Astrocyte (in vitro differentiated cells and primary cell): ENCODE measurements at places on chromosomes 5 and 9.

DNA sequence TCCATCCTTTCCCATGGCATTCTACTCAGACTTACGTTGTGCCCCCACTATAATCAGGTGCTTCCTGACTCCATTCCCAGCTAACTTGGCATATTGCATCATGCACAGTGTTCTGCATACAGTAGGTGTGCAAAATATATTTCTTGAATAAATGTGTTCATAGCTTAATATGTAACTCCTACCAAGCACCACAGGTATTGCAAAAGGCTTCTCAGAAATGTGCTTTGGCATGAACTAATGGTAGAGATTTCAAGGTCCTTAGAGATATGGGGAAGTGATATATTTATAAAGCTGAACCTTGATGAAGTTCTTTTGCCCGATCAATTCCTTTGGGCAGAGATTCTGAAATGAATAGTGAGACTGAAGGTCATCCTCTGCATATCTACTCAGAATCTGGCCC lies 220.4 kb downstream of the KCTD16 start:
- DNase-seq = no peak

DNA sequence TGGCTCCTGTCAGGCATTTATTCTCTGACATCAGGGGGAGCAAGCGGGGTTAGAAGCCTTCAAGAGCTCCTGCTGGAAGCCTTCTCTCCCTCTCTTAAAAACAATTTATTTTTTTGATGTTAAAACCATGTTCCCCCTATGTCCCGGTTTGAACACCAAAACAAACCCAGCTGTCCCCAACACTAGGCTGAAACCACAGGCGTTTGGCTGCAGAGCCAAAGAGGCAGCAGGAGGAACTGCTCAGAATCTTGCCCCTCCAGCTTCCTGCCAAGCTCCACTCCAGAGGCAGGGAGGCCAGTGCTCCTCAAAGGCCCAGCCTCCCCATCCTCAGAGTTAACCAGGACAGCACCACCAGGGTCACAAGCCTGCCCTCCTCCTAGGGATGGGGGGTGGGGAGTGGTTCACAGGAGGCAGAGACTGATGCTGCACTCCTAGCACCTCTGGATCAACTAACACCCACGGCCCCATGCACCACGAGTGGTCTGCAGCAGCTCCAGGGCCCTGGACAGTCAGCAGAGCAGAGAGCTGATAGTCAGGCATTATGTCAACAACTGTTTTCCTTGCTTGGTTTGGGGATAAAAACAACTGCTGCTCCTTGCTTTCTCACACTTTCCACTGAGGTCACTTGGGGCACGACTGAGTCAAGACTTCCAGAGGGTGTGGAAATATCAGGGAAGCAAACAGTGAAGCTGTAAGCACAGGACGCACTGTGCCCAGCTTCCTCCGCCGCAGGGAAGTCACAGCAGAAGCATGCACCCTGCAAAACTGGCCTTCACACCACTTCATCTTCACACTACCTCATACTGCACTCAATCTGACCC lies 96.5 kb upstream of the ADRA1B start:
- no peak for DNase-seq

- no peak for DNase-seq
Measured at GRCh38 chr5:168608386-168608785, 29.2 kb upstream of the PANK3 start.

DNA sequence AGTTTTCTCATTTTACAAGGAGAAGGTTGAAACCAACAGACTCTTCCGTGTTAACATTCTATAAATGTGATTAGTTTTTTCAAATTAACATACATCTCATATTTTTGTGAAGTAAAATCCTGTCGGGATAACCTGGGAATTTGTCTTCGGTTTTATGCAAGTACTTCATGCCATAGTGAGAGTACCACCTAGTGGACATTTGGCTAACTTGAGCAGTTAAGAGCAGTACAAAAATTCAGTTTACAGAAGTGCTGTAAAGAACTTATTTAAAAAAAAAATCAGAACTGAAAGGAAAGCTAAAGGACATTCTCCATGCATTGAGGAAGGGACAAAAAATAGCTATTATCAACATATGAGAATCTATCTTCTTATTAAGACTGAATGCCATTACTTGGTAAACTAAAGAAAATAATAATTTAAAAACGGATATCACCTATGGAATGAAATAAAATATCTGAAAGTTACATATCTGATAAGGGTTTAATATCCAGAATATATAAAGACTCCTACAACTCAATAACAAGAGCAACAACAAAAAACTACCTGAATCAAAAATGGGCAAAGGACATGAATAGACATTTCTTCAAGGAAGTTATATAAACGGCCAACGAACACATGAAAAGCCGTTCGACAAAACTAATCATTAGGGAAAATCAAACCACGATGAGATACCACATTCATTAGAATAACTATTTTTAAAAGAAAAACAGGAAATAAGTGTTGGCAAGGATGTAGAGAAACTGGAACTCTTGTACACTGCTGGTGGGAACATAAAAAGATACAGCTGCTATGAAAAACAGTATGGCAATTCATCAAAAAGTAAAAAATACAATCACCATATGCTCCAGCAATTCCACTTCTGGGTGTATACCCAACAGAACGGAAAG lies 117.0 kb upstream of the GNA14 start:
- DNase-seq = peak; percentile 59

DNA sequence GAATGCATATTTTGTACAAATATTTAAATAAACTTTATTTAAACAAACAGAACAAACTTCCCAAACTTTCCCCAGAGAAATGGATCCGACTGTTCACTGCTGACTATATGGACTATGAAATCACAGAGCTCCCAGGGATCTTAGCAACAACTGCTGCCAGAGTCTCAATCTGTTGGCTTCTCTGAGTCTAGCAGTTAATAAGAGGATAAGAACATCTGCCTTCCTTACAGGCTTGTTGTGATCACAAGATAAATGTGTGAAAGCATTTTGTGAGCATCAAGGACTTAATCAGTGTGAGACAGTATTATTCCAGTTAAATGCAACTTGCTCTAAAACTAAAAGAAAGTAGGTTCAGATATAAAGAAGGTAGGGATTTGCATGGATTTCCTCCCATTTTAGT lies 31.4 kb upstream of the MYOT start:
- no peak for DNase-seq

GRCh38 chr9:71819115-71819739 lies 50.9 kb upstream of the CEMIP2 start:
- no peak for DNase-seq

- no peak for DNase-seq
Measured at GRCh38 chr5:142254431-142254830, 70.4 kb downstream of the SPRY4 start.

- no peak for DNase-seq
Measured at GRCh38 chr5:35988529-35988928, 2.7 kb downstream of the UGT3A1 start.

DNA sequence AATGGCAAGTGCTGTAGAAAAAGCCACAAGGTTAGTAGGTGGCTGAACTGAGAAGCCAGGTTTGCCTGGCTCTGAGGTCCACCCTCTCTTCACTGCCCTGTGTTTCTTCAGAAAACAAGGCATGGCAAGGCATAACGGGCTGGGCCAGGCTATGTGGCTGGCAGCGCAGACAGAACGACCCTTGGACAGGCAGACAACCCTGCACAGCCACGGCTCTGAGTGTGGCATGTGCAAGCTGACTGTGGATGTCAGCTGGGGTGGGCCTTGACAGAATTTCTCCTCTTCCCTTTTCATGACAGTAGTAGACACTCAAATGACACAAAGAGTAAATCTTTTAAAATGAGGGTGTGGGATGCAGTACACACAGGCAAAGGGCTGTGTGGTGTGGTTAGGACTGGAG lies 81.7 kb downstream of the MACROH2A1 start:
- no peak for DNase-seq

GRCh38 chr9:89523948-89524347 lies 26.0 kb upstream of the SEMA4D start:
- no peak for DNase-seq

- DNase-seq = no peak
Measured at GRCh38 chr5:74639807-74640449, 600 bp downstream of the ENC1 start.

DNA sequence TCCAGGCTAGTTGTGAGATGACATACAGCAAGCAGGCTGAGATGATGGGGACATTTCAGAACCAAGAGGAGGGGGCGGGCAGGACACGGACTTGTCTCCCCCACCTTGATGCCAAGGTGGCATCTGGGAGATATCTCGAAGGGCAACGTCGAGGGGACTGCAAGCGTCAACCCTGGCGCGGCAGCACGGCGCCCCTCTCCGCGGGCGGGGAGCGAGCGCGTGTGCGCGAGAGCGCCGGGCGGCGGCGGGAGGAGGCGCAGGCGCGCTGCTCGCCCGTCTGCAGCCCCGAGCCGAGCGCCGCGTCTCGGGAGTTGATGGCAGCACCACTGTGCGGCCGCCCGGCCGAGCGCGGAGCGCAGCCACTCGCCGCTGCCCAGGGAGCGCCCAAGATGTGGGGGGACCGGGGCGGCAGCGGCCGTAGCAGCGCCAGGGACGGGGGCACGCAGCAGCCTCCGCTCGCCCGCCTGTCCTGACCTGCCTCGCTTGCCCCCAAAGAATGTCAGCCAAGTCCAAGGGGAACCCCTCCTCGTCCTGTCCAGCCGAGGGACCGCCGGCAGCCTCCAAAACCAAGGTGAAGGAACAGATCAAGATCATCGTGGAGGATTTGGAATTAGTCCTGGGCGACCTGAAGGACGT lies at the start of gene PRR16:
Gene PRR16, plus strand, starts transcription at position 310 of the 636 bp plus-strand sequence.
- DNase-seq = peak; percentile 52

DNA sequence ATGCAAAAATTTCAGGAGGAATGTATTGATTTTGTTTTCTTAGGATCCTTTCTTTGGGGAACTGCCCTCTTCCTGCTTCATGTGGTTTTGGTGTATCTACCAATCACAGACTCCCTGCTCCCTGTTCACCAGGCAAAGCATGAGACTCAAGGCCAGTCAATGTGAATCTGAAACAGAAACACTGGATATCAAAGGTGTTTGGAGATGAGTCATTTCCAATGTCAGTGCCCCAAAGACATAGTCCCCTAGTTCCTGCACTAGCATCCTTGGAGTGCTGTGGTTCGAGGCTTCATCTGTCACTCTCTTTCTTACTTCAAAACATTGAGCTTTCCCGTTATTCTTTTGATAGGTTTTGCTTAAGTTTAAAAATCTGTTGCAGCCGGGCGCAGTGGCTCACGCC lies 8.1 kb downstream of the PPP3R2 start:
- no peak for DNase-seq

GRCh38 chr5:102765350-102765749 lies 10.2 kb downstream of the PAM start:
- DNase-seq = no peak

- DNase-seq = no peak
Measured at GRCh38 chr9:21972361-21972760, 21.8 kb downstream of the CDKN2A start.

GRCh38 chr5:157978061-157978460 lies 119.1 kb upstream of the CLINT1 start:
- DNase-seq = no peak

- peak; percentile 94 for DNase-seq
Measured at GRCh38 chr5:150317048-150318003, 14.6 kb upstream of the ARSI start.
